ENCODE measurements at places on chromosomes 12 and 14. TPM values are rescaled to one million over a fixed set of nuclear protein-coding genes. Genes with fewer than 3 reads are reported as not detected.

The TMEM19 gene
- total RNA-seq: 29.7 TPM

DNA sequence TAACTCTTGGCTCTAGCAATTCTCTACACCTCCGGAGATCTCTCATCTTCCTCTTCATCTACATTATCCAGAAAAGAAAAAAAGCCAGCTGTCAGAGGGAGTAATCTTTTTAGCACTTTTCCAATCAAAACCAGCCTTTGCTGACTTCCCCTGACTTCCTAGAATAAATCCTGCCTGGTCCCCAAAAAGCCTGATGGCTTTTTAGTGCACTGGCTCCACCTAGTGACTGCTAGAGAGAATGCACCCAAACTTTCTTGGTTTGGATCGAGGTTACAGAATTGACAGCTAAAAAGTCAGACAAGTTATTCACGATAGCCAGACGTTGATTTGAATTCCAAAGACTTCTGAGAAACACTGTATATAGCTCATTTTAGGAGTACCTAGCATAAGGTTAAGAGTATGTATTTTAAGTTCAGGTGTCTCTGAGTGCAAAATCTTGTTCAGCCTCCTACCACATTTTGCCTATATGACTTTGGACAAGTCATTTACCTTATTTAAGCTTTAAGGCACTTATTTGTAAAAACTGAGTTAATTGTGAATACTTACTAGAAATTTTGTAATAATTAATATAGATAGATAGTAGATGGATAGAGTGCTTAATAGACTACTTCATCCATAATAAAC is 185.7 kb upstream of the GRIN2B start:
- no peaks in the 10 kb centered on the region for H3K27me3 ChIP-seq
- H3K4me3 ChIP-seq: no peak overlapping the region
- no peaks in the 10 kb centered on the region for H3K36me3 ChIP-seq
- no peaks in the 10 kb centered on the region for H3K4me1 ChIP-seq

The P2RX7 gene
- total RNA-seq: 0.17 TPM

The ARL6IP4 gene
- 130 TPM for total RNA-seq

GRCh38 chr14:103516426-103517173 is 6.0 kb downstream of the CKB start:
- no peak overlapping the region for H3K27ac ChIP-seq
- no peak for DNase-seq
- peaks cover 33% of the 10 kb centered on the region for H3K4me1 ChIP-seq
- peaks cover 2% of the 10 kb centered on the region for H3K36me3 ChIP-seq
- H3K4me3 ChIP-seq: no peak overlapping the region

DNA sequence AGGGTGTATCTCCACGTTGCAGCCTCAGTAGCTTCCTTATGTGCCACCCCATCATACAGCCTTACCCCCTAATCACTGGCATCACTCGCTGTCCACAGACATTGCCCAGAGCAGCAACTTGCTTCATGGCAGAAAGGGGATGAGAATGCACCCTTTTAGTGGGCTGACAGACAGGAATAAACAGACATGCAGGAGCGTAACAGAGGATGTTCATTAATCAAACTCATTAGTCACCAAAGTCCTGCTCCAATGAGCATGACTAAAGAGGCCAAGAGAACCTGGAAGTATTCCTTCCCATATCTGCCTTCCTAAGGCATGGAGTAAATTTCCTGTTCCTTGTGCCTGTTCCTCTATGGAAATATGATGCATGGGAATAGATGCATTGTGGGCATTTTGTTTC is 197.0 kb downstream of the PHLDA1 start:
- no peaks in the 10 kb centered on the region for H3K36me3 ChIP-seq
- no peak overlapping the region for H3K27ac ChIP-seq
- no peaks in the 10 kb centered on the region for H3K27me3 ChIP-seq
- H3K4me3 ChIP-seq: no peak overlapping the region
- no peak for DNase-seq
- no peaks in the 10 kb centered on the region for H3K4me1 ChIP-seq

DNA sequence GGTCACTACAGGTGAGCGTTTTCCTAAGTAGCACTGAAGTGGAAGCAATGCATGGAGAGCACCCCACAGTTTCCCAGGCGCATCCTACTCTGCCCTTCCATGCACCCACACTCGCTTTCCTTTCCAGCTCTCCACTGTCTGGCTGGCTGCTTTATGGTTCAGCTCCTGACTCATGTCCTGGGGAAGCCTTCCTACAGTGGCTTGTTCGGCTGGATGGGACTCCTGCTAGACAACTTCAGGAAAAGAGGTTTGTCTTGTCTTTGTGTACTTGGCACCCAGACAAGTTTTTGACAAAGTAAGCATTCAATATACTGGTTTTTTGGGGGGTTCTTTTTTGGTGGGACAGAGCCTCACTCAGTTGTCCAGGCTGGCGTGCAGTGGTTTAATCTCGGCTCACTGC is 21.6 kb downstream of the PPM1H start:
- H3K36me3 ChIP-seq: no peaks in the 10 kb centered on the region
- DNase-seq: no peak
- H3K27me3 ChIP-seq: no peaks in the 10 kb centered on the region
- H3K4me1 ChIP-seq: no peaks in the 10 kb centered on the region
- H3K27ac ChIP-seq: no peak overlapping the region

The PROX2 gene
- total RNA-seq: not detected

- no peaks in the 10 kb centered on the region for H3K27me3 ChIP-seq
- H3K4me1 ChIP-seq: peaks cover 20% of the 10 kb centered on the region
- no peak overlapping the region for H3K27ac ChIP-seq
- peaks cover 76% of the 10 kb centered on the region for H3K36me3 ChIP-seq
These were observed 15.9 kb downstream of the ZFYVE21 start for GRCh38 chr14:103731481-103731880.

DNA sequence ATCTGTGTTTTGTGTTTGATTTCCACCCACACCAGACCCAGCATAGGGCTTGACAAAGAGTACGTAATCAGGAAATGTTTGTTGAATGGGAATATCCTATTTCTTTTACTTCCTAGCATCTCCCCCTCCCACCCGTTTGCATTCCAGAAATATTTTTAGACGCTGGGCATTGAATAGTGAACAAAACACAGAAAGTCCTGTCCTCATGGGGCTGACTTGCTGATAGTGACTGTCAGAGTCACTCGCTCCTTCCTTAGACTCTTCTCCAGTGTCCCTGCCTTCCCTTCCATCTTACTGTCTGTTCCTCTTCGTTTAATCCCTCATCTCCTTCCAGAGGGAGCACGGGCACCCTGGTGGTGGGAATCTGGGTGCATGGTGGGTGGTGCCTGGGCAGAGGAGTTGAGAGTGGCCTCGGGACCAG is 53.6 kb downstream of the SLC25A47 start:
- peaks cover 3% of the 10 kb centered on the region for H3K36me3 ChIP-seq
- no peaks in the 10 kb centered on the region for H3K27me3 ChIP-seq
- H3K4me1 ChIP-seq: peaks cover 23% of the 10 kb centered on the region
- DNase-seq: no peak
- H3K4me3 ChIP-seq: peak overlapping the region; percentile 89

- no peaks in the 10 kb centered on the region for H3K4me1 ChIP-seq
- H3K36me3 ChIP-seq: no peaks in the 10 kb centered on the region
- H3K27me3 ChIP-seq: no peaks in the 10 kb centered on the region
- DNase-seq: no peak
These were observed 27.6 kb upstream of the ARHGAP5 start for GRCh38 chr14:32049361-32050088.
